Bronchial epithelial cell (primary cell): ENCODE measurements at places on chromosomes 3 and 15. TPM values are rescaled to one million over a fixed set of nuclear protein-coding genes. Genes with fewer than 3 reads are reported as not detected.
A peak's percentile ranks its signal among the peaks of the same experiment; 100 is the strongest.

The ECE2 gene
- total RNA-seq, result not detected in 2 replicates

- DNase-seq, result no peak
These were observed 139.7 kb upstream of the TPM1 start for GRCh38 chr15:62902821-62903220.

DNA sequence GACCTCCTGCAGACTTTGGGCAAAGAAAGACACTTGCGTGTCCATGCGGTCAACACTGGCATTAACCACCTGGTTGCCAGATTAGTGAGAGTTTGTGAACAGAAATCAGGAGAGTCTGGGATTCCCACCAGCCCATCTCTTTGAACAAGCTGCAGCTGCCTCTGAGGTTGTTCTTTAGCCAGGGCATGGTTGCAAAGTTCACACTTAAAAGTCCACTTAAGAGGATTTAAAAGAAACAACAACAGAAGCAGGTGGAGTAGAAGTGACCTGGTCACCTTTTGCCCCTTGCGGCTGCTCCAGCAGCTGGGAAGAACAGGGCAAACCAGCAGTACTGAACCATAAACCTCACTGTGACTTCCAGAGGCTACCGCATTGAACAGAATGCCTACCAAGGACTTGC lies 97.3 kb downstream of the FOXB1 start:
- no peak for DNase-seq

DNA sequence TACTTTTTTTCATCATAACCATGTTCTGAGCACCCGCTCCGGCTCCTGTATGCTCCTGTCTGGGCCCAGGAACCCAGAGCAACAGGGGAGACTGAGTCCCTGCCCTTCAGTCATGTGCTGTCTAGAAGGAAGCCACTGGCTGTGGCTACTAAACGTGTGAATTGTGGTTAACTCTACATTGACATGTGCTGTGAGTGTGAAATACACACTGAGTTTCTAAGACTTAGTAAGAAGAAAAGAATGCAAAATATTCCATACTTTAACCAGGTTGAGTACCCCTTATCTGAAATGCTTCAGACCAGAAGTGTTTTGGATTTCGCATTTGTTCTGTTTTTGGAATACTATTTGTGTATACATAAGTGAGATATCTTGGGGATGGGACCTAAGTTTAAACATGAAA lies 42.8 kb upstream of the CGNL1 start:
- DNase-seq, result peak; percentile 37

DNA sequence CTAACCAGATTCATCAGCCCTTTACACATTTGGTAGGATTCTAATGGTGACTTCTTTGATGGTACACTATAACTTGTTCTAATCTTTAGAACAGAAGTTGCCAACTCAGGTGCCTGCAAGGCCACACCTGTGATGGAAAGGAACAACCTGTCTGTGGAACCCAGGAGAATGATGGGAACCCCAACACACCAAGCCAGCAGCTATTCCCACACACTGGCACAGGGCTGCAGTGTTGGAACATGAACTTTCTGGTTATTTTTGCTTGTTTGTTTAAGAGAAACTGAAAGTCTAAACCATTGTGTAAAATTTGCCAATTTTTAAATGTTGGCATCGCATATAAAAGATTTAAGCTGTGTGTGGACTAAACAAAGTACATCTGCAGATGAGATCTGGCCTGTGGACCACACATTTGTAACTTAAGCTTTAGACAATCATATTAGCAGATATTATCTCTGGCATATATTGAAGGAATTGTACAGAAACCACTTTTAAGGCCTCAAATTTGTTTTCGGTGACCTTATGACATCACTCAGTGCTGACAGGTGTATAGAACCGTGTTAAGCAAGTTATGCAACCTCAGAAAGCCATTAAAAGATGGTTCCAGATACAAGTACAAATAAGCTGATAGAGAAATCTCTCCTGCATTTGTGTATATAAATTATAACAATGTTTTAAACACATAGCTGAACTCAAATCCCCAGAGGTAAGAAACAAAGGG lies 242.9 kb downstream of the SLC9A9 start:
- no peak for DNase-seq

DNA sequence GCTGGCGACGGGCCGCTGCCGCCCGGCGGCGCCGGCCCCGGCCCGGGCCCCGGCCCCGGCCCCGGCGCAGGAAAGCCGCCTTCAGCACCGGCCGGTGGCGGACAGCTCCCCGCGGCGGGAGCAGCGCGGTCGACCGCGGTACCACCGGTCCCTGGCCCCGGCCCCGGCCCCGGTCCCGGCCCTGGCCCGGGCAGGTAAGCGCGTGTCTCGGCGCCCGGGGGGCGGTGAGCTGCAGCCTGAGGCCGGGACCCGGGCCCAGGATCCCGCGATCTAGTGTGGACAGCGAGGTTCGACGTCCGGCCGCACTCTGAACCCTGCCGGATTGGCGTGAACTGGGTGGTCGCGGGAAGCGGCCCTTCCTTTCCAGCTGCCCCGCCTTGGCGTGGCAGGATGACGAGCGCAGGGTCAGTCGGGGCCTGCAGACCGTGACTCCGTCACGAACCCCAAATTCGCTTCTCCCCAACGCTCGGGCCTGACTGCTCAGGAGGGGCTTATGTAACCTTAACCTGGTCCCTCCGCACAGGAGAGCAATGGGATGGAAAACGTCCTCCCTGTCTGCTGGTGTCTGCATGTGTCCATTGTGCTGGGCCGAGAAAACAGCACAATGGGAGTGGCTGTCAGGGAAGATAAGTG lies 472 bp downstream of the BSN start:
- no peak for DNase-seq

- peak; percentile 100 for DNase-seq
These were observed 77.1 kb upstream of the MEX3B start for GRCh38 chr15:82122746-82123400.
